Stimulated activated CD4-positive, alpha-beta T cell treated with anti-CD3 and anti-CD28 coated beads, Interleukin-2, amount 100 ng/mL, for 24 hours (primary cell): ENCODE measurements at places on chromosomes 2 and 18.

- DNase-seq: no peak
Observed at GRCh38 chr2:169664978-169665930, 29.0 kb downstream of the CFAP210 start.

DNA sequence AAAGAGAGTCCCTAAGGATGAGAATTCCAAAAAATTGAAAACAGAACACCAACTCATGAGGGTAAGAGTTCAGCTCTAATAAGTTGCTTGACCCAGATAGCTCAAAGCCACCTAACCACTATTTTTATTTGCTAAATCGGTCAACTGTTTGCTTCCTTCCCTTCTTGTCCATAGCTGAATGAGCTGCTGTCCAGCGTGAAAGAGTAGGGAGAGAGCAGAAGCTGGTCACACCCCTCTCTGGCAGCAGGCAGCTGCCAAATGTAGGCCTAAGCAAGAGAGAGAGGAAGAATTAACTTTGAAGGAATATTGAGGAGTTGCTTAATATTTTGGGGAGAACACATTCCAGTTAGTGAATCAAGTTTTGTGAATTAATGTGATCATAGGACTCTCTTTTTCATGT, 25.9 kb downstream of the AQP4 start:
- DNase-seq: no peak

GRCh38 chr2:39408351-39409136, 28.5 kb downstream of the MAP4K3 start:
- no peak for DNase-seq

DNA sequence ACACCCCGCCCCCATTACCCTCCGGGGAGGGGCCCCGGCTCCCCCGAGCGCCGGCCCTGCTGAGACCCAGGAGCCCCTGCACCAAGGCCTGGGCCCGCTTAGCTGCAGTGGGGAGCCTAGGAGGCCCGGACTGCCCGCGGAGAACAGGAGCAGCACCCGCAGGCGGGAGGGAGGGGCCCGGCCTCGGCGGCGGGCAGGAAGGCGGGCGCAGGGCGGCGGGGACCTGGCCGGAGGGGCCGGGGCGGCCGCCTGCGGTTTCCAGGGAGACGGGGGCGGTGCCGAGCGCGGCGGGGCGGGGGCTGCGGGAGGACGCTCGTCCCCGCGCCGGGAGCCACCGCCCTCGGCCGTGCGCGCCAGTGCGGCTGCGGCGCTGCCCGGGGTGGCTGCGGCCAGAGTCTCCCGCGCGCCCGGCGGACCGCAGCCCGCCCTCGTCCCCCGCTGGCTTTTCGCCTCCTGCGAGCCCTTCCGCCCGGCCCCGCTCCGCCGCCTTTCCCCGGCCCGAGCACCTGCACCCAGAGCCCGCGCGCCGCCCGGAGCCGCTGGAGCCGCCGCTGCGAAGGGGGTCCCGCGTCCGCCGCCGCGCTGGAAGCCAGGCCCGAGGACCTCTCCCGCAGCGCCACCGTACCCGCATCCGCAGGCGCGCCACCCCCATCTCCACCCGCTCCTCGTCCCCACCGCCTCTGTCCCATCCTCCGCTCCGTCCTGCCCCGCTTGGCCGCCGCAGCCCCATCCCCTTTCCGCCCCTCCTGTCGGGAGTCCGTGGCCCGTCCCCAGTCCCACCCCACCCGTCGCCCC, 17.2 kb downstream of the GPC1 start:
- no peak for DNase-seq

DNA sequence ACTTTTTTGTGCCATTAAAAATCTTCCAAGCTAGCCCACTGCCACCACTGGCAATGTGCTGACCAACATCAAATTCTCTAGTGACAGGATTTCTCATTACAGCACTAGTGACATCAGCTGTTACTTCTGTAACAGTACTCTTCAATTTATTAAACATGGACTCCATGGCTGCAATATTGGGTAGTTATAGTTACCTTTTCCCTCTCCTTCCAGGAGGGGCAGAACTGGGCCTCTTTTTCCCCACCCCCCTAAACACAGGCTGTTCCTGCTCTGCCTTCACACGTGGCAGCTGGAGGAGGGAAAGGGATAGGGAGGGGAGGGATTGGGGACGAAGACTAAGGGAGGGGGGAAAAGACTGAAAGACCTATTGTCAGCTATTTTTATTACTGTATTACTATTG, 38.1 kb downstream of the TRAK2 start:
- no peak for DNase-seq

- no peak for DNase-seq
Observed at GRCh38 chr2:158970241-158970751, 1.9 kb downstream of the TANC1 start.

DNA sequence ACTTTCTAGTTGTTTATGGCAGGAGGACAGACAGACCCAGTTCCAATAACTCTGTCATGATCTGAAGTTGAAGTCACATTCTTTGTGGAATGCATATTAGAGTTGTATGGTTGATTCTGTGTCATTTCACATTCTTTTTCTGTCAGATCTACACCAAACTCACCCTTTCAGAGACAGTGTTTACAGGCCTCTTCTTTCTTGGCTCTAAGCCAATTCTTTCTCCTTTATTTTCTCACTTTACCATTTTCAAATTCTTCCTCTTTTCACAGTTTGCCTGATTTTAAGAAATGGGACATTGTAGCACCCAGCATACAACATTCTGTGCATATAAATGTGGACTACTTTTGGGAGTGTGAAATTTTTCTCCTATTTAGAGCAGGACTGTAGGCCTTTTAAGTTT, 103.7 kb downstream of the CCDC85A start:
- no peak for DNase-seq
